ENCODE measurements at places on chromosomes 16 and 17.
A peak's percentile ranks its signal among the peaks of the same experiment; 100 is the strongest.

DNA sequence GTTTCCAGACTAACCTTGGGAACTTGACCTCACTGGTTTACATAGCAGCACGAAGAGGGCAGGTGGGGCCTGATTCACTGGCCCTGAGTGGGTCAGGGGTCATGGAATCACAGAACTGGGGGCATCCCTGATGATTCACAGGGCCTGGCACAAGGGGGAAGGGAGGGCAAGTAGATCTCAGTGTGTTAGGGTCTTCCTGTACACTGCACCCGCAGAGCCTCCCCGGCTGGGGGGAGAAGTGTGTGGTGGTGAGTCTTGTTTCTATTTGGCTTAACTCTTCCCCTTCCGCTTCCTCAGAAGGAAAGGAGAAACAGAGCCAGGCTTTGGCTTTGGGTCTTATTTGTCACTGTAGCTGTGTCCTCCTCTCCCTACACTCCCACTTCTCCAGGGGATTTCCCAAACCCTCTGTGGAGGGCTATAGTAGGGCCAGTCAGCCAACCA is 3.7 kb downstream of the STARD3 start:
- DNase-seq = no peak

- no peak for DNase-seq
These were observed 105.6 kb upstream of the CHMP6 start for GRCh38 chr17:80885947-80886582.

DNA sequence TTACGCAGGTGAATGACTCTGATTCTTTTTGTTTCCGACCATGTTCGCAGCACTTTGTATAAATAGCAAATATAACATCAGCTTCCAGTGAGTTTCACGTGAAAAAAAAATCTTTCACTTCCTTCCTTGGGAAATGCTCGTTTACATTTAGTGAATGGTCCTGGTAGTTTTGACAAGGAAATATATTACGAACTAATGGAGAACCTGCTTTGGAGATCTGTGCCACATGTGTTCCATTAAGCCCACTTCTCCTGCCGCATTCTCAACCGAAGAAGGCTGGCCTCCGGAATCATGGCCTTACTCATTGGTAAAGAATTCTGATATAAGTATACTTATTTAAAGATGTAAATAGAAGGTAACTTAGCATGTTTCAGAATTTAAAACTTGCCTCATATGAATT is 3.6 kb downstream of the CRAMP1 start:
- no peak for DNase-seq

- DNase-seq = no peak
These were observed 10.8 kb downstream of the CDK5R1 start for GRCh38 chr17:32497431-32498205.

GRCh38 chr17:81480140-81481072 is 32.2 kb downstream of the ACTG1 start:
- no peak for DNase-seq

DNA sequence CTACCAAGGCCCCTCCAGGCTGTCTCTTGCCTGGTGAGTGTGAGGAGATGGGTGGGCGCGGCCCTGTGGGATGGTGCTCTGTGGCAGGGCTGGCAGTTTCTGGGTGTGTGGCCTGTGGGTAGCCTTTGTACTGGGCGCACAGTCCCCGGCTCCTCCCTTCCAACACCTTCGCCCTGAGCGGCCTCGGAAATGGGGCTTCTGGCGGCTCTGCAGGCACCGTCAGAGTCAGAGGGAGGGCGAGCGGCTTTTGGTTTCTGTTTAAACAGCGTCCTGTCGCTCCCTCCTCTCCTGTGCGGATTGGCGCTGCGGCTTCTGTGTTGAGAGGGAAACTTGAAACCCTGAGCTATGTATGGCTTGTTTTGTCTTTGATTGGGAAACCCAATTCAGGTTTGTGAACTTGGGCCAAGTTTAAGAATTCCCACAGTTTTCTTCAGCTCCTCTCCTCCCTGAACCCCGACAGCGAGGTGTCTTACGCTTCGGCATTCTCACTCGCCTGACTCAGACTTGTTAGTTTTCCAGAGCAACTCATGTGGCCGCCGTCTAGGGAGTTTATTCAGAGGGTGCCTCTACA is 8.3 kb upstream of the ZNF750 start:
- DNase-seq = no peak

DNA sequence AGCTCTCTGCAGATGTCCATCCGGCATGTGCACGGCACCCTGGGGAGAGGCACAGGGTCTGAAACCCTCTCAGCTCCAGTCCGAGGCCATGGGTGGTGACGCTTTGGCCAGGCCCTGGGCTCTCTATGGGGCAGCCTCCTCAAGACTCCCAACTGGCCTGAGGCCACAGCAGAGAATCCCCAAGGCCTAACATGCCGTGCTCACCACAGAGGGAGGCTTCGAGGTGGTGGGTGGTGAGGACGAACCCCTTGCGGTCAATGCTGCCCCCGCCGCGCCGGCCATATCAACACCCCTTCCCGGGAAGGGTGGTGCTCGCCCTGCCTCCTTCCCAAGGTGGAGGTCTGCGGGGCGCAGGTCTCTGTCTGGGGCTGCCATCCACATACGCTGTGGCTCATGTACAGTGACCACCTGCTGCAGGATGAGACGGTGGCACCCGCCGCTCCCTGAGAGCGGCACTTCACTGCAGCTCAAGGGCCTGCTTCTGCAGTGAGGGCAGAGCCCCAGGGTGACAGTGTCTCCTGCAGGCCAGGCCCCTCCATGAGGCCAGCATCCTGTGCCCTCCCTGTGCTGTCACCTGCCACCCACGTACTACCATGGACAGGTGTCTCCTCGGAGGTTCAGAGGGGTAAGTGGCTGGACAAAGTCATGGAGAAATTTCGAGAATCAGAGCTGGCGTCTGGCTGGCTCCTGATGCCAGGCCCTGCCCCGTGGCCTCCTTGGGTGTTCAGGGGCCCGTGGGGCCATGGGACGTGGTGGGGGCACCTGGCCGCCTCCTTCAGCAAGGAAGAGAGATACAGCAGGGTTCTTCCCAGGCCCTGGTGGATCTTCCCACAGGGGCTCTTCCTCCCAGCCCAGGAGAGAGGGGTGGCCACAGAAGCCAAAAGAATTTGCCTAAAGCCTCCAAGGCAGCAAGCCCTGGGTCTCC is 54.6 kb upstream of the ACSF3 start:
- no peak for DNase-seq

DNA sequence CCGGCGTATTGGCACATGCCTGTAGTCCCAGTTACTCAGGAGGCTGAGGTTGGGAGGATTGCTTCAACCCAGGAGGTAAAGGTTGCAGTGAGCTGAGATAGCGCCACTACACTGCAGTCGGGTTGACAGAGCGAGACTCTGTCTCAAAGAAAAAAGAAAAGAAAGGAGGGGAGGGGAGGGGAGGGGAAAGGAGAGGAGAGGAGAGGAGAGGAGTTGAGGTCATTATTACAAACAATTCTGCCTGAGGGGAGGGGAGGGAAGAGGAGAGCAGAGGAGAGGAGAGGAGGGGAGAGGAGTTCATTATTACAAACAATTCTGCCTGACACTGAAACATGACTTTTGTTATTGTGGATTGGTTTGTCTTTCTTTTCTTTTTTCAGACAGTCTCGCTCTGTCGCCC is 19.8 kb upstream of the ABCA5 start:
- DNase-seq = no peak

GRCh38 chr17:37494971-37495370 is 5.3 kb downstream of the DUSP14 start:
- no peak for DNase-seq

DNA sequence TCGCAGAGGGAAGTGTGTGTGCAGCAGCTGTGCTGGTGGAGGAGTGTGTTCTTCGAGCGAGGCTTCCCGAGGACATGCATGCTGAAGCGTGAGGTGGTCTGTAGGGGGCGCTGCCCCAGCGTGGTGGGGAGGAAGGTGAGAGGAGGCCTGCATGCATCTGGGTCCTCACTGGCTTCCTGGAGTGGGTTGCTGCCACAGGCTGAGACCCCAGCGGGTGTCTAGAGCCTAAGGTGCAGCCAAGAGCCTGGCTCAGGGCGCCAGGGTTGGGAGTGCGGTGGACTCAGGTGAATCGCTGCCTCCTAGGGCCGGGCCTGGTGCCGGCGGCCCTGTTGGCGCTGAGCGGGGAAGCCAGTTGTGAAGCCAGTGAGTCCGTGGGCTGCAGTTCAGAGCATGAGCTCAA is 7.5 kb upstream of the HSD3B7 start:
- DNase-seq = no peak

- no peak for DNase-seq
These were observed 31.6 kb downstream of the AATF start for GRCh38 chr17:36980280-36980761.

- no peak for DNase-seq
These were observed 231.2 kb downstream of the PRKCA start for GRCh38 chr17:66533572-66533971.

DNA sequence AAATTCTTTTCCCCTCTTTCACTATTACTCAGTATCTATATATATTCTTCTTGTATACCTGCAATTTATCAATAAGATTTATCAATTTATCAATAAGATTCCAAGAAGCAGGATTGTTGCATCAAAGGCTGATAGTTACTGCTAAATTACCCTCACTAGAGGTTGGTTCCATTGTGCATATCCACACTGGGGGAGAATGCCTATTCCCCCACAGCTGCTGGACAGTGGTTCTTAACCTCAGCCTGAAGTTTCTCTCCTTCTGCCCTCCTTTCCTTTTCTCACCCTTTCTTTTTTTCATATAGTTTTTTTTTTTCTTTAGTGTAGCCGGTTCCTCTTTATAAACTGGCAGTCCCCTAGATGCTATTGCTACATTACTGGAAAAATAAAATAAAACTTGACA is 6.3 kb downstream of the C17orf78 start:
- DNase-seq = no peak

DNA sequence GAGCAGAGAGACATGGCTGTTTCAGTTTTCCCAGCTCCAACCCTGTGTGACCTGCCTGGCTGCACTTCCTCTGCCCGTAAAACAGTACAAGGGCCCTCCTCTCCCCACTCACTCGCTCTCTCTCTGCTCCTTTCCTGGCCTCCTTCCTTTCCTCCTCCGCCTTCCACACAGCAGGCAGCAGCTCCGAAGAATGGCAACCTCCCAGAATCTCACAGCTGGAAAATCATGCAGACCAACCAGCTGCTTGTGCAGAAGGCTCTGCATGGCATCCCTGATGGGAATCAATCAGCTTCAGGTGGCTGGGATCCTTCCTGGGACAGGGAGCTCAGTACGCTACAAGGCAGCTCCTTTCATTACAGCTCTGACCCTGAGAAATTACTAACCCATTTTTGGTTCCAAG is 27.4 kb downstream of the TMEM132E start:
- DNase-seq = peak; percentile 13

DNA sequence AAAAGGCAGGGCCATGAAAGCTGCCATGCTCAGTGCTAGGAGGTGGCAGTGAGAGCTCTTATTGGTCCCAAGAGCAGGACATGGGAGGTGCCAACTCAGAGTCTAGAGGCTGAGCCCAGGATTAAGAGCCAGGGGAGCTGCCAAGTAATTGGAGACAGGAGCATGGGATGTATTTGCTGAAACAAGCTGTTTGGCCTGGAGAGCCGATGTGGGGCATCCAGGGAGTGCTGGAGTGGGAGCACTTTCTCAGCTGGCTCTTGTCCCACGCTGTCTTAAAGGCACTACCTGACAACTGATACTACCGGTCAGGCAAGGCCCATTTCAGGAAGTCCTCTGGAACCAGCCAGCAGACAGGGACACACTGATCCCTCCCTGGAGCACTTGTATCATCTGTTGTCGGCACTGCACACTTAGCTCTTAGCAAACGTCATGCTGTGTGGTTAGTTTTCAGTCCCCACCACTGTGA is 19.3 kb downstream of the ANKFN1 start:
- peak; percentile 32 for DNase-seq

GRCh38 chr17:59845595-59846393 is 46.9 kb downstream of the TUBD1 start:
- DNase-seq = peak; percentile 76

- DNase-seq = no peak
These were observed 58.5 kb downstream of the HS3ST3B1 start for GRCh38 chr17:14359163-14360020.

- peak; percentile 47 for DNase-seq
These were observed 22.9 kb downstream of the C1QTNF1 start for GRCh38 chr17:79046916-79047280.

- DNase-seq = no peak
These were observed 598 bp downstream of the NIP7 start for GRCh38 chr16:69340095-69340644.

- DNase-seq = no peak
These were observed 3.9 kb upstream of the NFAT5 start for GRCh38 chr16:69561901-69562300.

DNA sequence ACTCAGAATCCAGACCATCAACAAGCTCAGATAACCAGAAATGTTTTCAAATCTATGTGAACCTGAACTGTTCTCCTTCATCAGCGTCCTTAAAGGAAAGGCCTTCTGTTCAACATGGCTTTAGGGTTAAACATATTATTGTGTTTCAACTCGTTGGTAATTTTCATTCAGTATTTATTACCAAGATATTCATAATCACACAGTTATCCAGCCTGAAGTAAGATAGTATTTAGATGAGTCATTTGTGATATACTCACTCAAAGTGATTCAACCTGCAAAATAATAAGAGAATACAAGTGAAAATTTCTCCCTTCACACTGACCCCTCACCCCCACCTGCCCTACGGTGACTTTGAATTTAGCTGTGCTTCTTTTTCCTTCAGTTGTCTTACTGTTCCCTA is 3.0 kb downstream of the CYLD start:
- no peak for DNase-seq

- no peak for DNase-seq
These were observed 35.8 kb downstream of the TANC2 start for GRCh38 chr17:63001689-63002394.

GRCh38 chr16:50568187-50568815 is 20.1 kb downstream of the NKD1 start:
- no peak for DNase-seq

GRCh38 chr16:75760018-75760519 is 33.8 kb upstream of the CPHXL start:
- DNase-seq = no peak

DNA sequence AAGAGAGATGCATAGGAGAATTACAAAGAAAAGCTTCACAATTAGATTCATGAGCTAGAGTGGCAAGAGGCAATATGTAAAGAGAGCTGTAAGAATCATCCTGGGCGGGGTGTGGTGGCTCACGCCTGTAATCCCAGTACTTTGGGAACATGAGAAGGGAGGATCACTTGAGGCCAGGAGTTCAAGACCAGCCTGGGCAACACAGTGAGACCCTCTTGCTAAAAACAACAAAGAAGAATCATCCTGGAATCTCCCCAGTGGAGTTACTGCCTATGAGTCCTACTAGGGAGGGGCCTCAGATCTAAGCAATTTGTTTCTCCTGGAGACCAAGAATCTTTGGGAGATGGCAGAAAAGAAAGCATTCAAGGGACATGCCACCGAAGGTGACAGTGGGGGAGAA is 119.1 kb downstream of the HIC1 start:
- DNase-seq = no peak

GRCh38 chr16:85879975-85880831 is 18.8 kb upstream of the IRF8 start:
- DNase-seq = no peak

GRCh38 chr17:79176792-79177601 is 102.4 kb downstream of the ENGASE start:
- no peak for DNase-seq

DNA sequence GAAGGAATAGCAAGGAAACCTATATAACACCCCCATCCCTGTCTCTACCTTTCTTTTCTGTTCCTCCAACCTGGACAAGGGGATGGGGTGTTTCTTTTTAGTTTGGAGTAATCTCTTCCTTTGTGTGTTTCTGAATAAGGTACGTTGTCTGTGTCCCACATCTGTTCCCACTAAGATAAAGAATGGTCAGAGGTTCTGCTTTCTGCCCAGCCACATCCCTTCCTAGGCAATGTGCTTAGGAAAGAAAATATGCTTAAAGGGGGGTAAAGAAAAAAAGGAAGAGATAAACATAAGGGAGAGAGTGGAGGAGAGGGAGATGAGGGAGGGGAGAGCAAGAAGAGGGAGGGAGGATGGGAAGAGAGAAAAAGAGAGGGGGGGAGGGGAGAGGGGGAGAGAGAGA is 35.1 kb downstream of the SLC6A2 start:
- no peak for DNase-seq

Data from skin of body (tissue), 3 donors.